ENCODE measurements at places on chromosomes 2 and 18. TPM values are rescaled to one million over a fixed set of nuclear protein-coding genes. Genes with fewer than 3 reads are reported as not detected.

DNA sequence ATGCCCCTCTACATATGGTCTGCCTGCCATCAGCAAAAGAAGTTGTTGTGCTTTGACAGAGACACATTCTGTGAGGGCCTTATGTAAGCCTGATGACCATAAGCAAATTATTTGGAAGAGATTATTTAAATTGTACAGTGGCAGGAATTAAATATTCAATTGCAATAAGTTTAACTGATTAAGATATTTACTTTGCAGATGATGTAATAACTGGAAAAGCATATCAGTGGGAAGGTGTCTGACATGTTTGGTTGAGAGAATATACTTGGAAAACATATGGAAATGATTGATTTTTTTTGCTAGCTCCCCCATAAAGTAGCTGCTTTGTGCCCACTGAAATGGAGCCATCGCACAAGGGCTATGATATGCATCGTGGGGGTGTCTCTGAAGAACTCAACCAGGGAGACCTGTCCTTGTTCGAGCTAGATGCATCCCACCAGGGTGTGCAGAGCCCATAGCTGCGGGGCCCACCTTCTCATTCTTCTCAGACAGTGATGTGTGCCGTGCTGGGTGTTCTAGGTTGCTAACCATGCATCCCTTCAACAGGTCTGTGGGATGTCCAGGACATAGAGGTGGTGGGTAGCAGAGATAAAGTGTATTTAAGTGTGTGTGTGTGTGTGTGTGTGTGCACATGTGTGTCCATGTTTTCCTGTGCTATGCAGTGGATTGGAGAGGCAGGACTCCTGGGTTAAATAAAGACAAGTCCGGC lies 90.4 kb upstream of the PARD3B start:
- DNase-seq = no peak

- DNase-seq = no peak
Measured at GRCh38 chr18:27497246-27497645, 312.1 kb upstream of the CHST9 start.

DNA sequence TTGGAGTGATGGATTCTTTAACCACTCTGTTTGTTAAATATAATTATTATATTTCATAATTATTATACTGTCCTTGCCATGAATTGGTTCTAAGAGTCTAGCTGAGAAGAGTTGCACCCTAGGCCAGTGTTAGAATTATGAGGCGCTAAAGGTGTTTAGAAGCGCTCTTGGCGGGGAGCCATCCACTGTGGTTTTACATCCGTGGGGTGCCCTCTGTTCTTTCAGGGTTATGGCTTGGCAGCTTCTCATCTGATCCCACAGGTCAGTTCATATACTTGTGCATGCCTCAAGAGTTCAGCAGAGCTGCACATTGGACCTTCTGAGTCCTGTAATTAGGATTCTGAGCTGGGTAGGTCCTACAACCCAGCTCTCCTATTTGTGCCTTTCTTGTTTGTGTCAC lies 9.1 kb downstream of the ASAP2 start:
- no peak for DNase-seq

GRCh38 chr2:8737571-8738175 lies 55.8 kb downstream of the ID2 start:
- no peak for DNase-seq

DNA sequence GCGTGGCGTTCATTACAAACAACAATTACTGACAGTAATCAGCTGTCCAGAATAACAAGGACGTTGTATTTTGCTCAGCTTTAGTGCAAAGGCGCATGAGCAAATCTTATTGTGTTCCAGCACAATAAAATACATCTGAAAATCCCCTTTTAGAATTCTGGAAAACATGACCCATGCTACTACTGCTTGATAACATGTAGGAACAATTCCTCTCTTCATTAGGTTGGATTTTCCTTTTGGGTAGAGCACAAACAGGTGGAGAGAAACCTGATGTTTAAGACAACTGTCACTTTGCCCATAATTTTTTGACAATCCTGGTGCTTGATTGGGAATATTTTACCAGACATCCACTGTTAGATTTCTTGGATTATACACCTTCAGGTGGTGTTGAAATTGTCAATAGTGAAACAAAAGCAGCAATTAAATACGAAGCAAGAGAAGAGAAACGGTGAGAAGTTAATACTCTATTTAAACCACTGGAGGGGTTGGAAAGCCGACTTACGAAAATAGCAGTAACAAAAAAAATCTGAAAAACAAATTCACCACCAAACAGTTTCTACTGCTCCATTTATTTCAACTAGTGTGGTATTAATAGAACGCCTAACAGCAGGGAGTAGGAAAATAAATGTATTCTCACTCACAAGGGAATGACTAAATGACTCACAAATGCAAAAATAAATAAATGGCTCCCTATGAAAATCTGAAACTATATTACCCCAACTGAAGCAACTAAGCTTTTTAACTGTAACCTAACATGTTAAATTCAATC lies 102.7 kb downstream of the CPO start:
- DNase-seq = no peak

The CXCR2 gene
- total RNA-seq = 0.15 TPM

The MATN3 gene
- total RNA-seq = not detected

All from HCT116 (cell line).